ENCODE measurements at places on chromosomes 6 and 20. TPM values are rescaled to one million over a fixed set of nuclear protein-coding genes. Genes with fewer than 3 reads are reported as not detected.

Gene CGA
- not detected for total RNA-seq

Gene TMEM151B
- total RNA-seq = not detected

Gene OPRL1
- 0.68 TPM for total RNA-seq

Gene CCR6
- total RNA-seq = 1.2 TPM

Gene ETV7
- total RNA-seq = 7.0 TPM

Gene IRF4
- 22.8 TPM for total RNA-seq

Gene GPANK1
- total RNA-seq = 21.5 TPM

Gene SNAI1
- total RNA-seq = 1.4 TPM

Gene ERVFRD-1
- total RNA-seq = not detected

Gene ISM1
- total RNA-seq = 12.8 TPM

Gene GSTA3
- total RNA-seq = 16.4 TPM

Gene RNF182
- 0.86 TPM for total RNA-seq

Gene MYLK2
- total RNA-seq = not detected

Gene PRDM13
- total RNA-seq = not detected

Gene AK9
- total RNA-seq = 3.1 TPM

Gene PTCRA
- not detected for total RNA-seq

Gene HLA-DOB
- 3.2 TPM for total RNA-seq

Gene OR2H1
- not detected for total RNA-seq

Gene MLN
- not detected for total RNA-seq

Gene SLC22A16
- not detected for total RNA-seq

Gene ARG1
- total RNA-seq = 31.8 TPM

Gene FOXC1
- total RNA-seq = 14.5 TPM

Gene THEMIS
- not detected for total RNA-seq

Gene FAM162B
- total RNA-seq = 1.4 TPM

Gene TSBP1
- total RNA-seq = not detected

Gene OR2J3
- not detected for total RNA-seq

Gene SLC22A7
- total RNA-seq = not detected

Gene LY6G5C
- 5.1 TPM for total RNA-seq

Gene TNF
- total RNA-seq = 6.4 TPM

Gene ELOVL4
- 34.4 TPM for total RNA-seq
